Fibroblast of mammary gland (primary cell): ENCODE measurements at places on chromosomes 3 and 15.

DNA sequence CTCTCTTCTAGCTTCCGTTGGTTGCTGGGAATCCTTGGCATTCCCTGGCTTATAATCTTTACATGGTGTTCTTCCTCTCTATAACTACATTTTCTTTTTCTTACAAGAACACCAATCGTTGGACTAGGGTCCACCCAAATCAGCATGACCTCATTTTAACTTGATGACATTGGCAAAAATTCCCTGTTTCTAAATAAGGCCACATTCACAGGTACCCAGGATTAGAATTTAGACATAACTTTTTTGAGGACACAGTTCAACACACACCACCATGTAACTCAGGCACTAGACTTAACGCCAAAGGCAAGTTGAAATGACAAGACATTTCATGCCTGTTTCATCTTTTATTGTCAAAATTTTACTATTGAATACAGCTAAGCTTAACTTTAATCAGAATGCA, 93.0 kb downstream of the NECTIN3 start:
- DNase-seq = no peak

DNA sequence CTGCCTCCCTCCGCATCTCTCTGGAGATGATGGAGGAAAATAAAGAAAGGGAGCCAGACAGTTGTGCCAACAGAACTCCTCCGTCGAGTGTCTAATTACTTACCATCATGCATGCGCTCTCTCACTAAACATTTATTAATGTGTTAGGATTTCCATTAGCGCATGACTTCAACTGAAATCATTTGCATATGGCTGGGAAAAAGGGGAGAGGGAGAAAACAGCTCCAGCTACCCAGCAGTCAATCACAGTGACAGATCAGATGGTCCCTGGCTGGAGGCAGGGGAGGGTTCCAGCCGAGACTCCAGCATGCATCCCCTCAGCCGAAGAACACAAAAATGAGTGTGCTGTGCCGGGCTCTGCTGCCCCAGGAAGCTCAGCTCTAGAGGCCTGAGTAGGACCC, 6.8 kb upstream of the RHO start:
- no peak for DNase-seq

DNA sequence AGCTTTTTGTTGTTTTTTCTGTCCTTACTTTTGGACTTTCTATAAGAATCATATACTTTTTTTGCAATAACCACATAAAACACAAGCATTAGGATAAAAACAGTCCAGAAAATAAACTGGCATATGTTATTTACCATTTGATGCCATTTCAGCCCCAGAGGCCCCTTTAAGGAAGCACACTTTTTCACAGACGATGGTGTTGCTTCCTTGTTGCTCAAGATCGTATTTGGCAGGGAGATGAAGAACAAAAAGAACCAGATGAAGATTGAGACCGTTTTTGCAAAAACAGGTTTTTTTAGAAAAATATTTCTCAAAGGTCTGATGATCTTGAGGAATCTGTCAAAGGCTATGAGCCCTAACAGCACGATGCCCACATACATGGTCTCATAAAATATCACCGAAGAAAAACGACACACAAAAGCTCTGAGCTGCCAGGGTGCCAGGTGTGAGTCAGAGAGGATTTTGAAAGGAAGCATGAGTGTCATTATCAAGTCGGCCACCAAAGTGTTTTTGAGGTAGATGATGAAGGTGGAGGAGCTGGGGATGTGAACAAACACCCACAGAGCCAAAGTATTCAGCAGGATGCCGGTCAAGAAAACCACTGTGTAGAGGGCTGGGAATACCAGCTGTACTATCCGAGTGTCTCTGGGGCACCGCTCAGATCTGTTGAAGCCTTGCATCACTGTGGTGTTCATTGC, 902 bp downstream of the P2RY13 start:
- peak; percentile 43 for DNase-seq

DNA sequence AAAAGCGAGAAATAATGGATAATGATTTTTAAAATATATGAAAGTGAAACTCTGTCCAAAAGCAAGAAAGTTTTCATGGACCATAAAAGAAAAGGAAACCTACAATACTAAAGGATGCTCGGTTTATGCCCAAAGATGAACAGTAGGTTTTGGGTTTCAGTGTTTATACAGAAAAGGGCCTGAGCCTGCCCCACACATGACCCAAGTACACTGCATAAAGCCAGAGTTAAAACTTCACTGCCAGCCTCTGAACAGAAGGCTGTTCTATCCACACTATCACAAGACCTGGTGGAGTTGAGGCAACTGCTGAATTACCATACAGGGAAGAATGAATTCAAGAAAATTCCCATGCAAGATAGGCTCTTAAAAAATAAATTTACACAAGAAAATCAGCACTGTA, 165.2 kb downstream of the MECOM start:
- DNase-seq = no peak

DNA sequence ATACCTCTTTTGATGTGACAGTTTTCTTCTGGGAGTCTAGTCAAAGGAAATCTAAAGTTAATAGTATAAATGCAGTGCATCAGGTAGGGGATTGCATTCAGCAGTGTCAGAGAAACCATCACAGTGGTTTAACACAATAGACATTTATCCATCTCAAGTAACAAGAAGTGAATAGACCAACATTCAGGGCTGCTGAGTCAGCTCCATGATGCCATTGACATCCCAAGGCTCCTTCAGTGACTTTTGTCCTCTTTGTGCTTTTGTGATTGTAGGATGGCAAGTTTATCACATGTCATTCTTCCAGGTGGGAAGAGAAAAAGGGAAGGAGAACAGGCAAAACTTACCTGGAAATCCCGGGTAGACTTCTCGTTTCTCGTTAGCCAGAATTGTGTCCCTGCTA, 158.3 kb downstream of the TMEM108 start:
- no peak for DNase-seq

DNA sequence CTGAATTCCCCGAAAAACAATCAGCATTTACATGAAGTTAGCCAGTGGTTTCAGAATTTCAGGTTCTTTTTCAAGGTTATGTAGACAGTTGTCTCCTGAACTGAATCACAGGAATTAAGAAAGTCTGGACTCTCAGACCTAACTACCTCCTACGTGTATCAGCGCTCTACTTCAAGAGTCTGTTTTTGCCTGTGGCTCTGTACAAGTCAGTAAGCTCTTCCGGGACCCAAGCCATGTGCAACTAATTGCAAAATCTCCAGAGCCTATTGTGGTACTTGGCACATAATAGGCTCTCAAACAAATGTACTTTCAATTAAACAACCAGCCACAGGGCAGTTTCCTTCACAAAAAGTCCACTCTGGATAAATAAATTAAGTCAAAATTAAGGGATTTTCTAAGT, 414.2 kb downstream of the PDCD6IP start:
- peak; percentile 58 for DNase-seq
